ENCODE measurements at places on chromosomes 4 and X. TPM values are rescaled to one million over a fixed set of nuclear protein-coding genes. Genes with fewer than 3 reads are reported as not detected.

Gene HSD17B13
- not detected for total RNA-seq

Gene SPACA5
- not detected for total RNA-seq

Gene KCNIP4
- not detected for total RNA-seq

Gene SPANXN5
- total RNA-seq: not detected

Gene KLB
- total RNA-seq: not detected

Gene EFHC2
- 0.58 TPM for total RNA-seq

DNA sequence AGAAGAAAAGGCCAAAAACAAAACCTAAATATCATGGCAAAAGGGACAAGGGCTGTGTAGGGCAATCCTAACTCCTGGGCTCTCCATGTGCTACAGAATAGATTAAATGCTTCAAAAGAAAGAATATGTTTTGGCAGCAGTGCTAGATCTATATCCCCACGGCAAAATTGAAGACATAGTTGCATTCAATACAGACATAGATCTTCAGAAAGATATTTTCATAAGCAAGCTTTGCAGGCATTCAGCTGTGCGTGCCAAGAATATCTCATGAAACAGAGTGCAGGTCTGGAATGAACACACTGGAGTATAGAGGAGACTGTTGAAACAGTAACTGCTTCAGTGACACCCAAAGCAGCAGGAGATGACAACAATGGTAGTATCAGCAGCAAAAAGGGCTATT lies 1476.9 kb downstream of the ARAP2 start:
- H3K27ac ChIP-seq: no peak overlapping the region
- no peaks in the 10 kb centered on the region for H3K36me3 ChIP-seq

DNA sequence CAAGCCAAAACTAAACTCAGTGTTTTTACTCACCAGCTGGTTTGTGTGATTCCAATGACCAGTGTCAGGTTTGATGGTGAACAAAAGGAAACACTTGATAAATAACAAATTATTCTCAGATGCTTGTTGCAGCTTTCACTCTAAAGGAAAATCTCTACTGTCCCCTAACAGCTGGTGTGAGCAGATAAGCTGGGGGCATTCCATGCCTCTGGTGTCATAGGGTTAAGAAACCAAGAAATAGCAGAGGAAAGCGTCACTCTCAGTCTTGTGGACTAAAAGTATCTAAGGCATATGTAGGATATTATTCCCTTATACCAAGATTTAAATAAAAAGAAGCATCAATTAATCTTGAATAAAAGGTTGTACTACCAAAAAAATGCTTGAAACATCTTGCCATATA lies 24.3 kb downstream of the TRPC5 start:
- H3K27me3 ChIP-seq: peaks cover 3% of the 10 kb centered on the region
- no peak for DNase-seq
- no peaks in the 10 kb centered on the region for H3K36me3 ChIP-seq
- no peak overlapping the region for H3K27ac ChIP-seq
- no peak overlapping the region for H3K4me3 ChIP-seq
- H3K4me1 ChIP-seq: no peaks in the 10 kb centered on the region

GRCh38 chr4:23945451-23946017 lies 55.7 kb upstream of the PPARGC1A start:
- H3K36me3 ChIP-seq: no peaks in the 10 kb centered on the region
- H3K27ac ChIP-seq: no peak overlapping the region
- H3K4me3 ChIP-seq: no peak overlapping the region
- no peaks in the 10 kb centered on the region for H3K4me1 ChIP-seq
- DNase-seq: no peak

DNA sequence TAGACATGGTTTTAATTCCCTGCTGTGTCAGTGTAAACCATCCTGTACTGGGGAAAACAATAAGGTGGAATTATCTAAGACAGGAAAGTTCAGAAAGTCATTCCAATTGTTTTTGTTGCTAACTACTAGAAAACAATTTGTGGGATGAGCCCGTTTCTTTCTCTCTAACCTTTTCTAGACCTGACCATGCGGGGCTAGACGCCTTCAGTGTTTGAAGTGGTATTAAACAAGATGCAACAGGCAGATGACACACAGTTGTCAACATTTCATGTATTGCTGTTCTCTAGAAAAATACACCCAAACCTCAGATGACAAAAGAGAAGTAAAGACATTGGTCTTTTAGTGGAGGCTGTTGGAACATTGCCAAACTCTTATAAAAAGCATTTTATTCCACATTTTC lies 105.7 kb downstream of the FRAS1 start:
- H3K27ac ChIP-seq: no peak overlapping the region
- no peak for DNase-seq
- H3K4me1 ChIP-seq: no peaks in the 10 kb centered on the region
- H3K27me3 ChIP-seq: peaks cover 4% of the 10 kb centered on the region
- no peaks in the 10 kb centered on the region for H3K36me3 ChIP-seq

- peak; percentile 44 for DNase-seq
- peak overlapping the region; percentile 93 for H3K27ac ChIP-seq
- H3K4me3 ChIP-seq: peak overlapping the region; percentile 90
- peaks cover 36% of the 10 kb centered on the region for H3K36me3 ChIP-seq
Measured at GRCh38 chr4:55396308-55397125, 760 bp downstream of the TMEM165 start.

GRCh38 chr4:183760326-183760725 lies 101.2 kb downstream of the TRAPPC11 start:
- no peak overlapping the region for H3K4me3 ChIP-seq
- no peak overlapping the region for H3K27ac ChIP-seq
- no peak for DNase-seq
- no peaks in the 10 kb centered on the region for H3K36me3 ChIP-seq

DNA sequence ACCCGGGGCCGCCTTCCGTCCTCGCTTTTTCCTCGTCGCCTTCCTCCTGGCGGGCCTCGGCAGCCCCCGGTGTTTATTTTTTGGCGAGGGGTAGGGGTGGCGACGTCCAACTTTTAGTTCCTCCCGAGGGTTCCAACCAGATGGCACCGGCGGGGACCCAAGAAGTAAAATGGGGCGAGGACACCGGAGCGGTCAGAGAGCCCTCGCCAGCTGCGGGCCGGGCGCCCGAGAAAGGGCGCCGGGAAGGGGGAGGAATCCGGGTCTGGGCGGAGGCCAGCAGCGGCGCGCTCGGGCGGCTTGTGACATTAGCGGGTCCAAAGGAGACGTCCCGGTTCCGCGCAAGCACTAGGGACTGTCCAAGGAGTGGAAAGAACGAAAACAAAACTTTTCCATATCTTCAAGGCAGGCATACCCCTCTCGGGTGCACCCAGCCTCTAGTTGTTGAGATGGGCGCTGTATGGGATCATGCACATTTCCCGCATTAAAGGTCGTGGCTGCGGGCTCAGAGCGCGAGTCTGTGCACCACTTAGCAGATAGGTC lies 691 bp upstream of the USP46 start:
- peaks cover 2% of the 10 kb centered on the region for H3K27me3 ChIP-seq
- H3K36me3 ChIP-seq: peaks cover 16% of the 10 kb centered on the region
- peak overlapping the region; percentile 79 for H3K27ac ChIP-seq
- peaks cover 40% of the 10 kb centered on the region for H3K4me1 ChIP-seq
- H3K4me3 ChIP-seq: peak overlapping the region; percentile 84

DNA sequence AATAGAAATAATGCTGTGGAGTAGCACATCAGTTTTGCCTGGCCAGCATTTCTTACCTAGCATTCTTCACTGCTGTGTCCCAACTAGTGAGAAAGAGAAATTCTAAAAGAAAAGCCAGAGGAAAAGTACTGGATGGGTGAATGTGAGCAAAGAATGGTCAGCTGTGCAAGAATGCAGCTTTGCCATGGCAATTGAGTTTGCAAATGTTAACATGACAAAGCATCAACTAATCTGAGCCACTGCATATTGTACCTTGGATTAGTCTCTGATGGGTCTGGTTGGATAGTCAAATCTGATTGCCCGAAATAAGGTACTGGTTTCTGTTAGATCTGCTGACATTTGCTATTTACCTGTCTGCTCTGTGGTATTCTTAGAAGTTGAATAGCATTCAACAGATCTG lies 38.7 kb downstream of the ADD1 start:
- no peak overlapping the region for H3K27ac ChIP-seq
- no peaks in the 10 kb centered on the region for H3K27me3 ChIP-seq
- H3K36me3 ChIP-seq: peaks cover 31% of the 10 kb centered on the region
- H3K4me1 ChIP-seq: peaks cover 19% of the 10 kb centered on the region
- no peak for DNase-seq
- no peak overlapping the region for H3K4me3 ChIP-seq

DNA sequence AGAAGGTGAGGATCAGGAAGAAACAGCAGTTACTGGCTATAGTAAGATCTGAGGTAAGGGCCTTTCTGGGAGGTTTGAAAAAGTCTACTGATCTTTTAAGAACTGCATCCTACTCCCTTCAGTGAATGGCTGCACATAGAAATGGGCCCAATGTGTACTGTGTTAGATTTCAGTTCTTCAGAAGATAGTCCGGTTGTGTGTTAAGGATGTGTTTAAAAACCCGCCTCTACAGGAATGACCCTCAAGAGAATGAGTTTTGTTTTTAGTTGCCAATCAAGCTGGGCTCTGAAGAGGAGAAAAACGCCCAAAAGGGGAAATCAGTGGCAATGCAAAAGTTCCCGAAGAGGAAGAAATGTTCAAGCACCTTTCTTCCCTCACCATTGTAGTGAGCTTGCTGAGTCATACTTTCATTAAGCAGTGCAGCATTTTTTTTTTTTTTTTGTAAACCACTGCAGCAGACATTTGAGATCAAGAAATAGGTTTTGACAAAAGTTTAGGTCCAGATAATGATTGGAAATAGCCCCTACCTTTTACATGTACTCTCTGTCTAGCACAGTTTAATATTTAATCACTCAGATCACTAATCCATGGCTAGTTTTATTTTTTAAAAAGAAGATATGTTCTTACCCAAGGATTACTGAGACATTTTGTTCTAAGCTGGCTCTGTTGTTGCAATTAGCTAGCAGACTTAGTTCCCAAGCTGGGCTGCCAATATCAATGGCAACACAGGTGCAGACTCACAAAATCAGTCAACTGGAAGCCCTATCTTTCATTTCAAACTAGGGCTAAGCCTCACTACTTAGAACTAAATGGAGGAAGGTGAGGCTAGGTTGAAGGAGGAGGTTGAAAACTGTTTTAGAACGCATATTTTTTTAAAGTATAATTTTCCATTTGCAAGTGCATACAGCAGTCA lies 7.0 kb upstream of the TRPC5OS start:
- H3K4me1 ChIP-seq: no peaks in the 10 kb centered on the region
- H3K27ac ChIP-seq: no peak overlapping the region
- no peak for DNase-seq
- H3K4me3 ChIP-seq: no peak overlapping the region

- no peak overlapping the region for H3K27ac ChIP-seq
- H3K36me3 ChIP-seq: peaks cover 9% of the 10 kb centered on the region
Measured at GRCh38 chr4:40409835-40410234, 74.7 kb downstream of the CHRNA9 start.

- no peaks in the 10 kb centered on the region for H3K36me3 ChIP-seq
- DNase-seq: no peak
- no peak overlapping the region for H3K27ac ChIP-seq
- no peaks in the 10 kb centered on the region for H3K4me1 ChIP-seq
- H3K4me3 ChIP-seq: no peak overlapping the region
Measured at GRCh38 chr4:3420956-3421355, 20.8 kb upstream of the HGFAC start.

GRCh38 chrX:154384284-154384892 lies 5.3 kb downstream of the EMD start:
- H3K4me1 ChIP-seq: peaks cover 15% of the 10 kb centered on the region
- peaks cover 8% of the 10 kb centered on the region for H3K36me3 ChIP-seq
- H3K27me3 ChIP-seq: no peaks in the 10 kb centered on the region
- H3K27ac ChIP-seq: no peak overlapping the region
- no peak for DNase-seq
